ENCODE measurements at places on chromosomes 12 and 14.

- no peak for DNase-seq
These were observed 163.9 kb upstream of the FRMD6 start for GRCh38 chr14:51487848-51488247.

DNA sequence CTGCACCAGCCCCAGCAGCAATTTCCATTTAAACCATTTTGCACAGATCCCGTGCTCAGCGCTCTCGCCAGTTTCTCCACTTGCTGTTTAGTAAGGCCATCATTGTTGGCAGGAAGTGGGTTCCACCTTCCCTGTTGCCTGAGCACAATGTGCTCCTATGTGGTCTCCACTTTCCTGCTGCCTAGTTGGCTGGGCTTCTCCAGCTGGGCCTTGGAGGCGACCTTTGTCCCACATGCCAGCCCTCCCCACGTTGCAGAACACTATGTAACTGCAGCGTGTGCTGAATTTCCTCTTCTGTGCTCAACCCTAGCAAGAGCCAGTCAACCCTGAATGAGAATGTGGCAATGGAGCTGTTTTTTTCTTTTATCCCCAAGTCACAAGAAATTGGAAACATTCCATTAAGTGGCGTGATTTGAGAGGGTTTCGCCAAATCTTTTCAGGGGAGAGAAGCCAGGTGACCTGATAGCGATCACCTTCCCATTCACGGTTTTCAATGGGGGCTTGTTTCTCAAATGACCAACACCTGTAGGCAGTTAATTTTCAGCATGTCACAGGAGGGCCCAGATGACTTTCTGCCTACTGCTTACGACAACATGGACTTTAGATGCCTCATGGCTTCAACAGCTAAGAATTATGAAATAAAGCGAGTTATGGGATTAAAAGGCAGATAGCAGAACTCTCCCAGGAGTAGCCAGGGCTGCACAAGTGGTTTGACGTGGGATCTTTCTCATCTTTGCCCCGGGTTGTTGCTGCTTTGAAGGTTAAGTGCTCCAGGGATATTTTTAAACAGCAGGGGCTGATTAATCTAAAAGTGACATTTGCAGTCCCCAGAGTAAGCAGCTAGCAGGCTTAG, at the start of gene ACACB:
Gene ACACB, plus strand, starts transcription at position 830 of the 853 bp plus-strand sequence. CDS start 22,819 bp downstream, outside the sequence.
- no peak for DNase-seq

GRCh38 chr12:68932128-68932960, 627 bp downstream of the CPM start:
- DNase-seq = no peak

DNA sequence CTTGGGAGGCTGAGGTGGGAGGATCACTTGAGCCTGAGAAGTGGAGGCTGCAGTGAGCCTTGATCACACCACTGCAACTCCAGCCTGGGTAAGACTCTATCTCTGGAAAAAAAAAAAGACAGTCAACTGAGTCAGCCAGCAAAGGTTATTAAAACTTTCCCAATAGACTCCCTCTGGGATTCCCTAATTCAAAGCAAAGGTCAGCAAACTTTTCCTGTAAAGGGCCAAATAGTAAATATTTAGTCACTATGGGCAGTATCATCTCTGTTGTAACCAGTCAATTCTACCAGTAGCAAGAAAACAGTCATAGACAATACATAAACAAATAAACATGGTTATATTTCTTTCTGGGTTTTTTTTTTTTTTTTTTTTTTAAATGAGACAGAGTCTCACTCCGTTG, 122.5 kb downstream of the IPO8 start:
- DNase-seq = no peak

GRCh38 chr14:32559590-32559989, 230.5 kb downstream of the AKAP6 start:
- DNase-seq = no peak

GRCh38 chr12:67592228-67593011, 56.1 kb upstream of the DYRK2 start:
- DNase-seq = no peak

DNA sequence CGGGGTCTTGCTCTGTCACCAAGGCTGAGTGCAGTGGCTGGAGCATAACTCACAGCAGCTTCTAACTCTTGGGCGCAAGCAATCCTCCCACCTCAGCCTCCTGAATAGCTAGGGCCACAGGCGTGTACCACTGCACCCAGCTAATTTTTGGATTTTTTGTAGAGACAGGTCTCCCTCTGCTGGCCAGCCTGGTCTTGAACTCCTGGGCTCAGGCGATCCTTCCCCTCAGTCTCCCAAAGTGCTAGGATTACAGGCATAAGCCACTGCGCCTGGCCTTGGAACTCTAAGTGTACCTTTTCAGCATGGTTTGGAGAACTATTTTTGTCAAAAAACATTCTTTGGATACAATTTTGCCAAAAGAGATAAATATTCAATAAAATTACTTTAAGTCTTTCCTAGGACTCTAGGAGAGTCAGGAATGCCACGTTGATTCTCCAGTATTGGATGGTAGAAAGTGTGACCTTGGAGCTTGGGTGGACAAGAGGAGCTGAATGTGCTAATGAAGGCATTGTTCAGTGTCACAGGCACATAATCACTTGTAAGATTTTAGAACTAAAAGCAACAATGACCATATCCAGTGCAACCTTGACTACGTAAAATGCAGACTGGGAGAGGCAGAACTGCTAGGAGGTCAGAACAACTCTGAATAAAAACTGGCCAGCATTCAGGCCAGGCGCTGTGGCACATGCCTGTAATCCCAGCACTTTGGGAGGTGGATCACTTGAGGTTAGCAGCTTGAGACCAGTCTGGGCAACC, 2.8 kb downstream of the SRSF9 start:
- no peak for DNase-seq
